NCI-H1417 (cell line): ENCODE measurements at places on chromosomes 12 and 14.

GRCh38 chr12:67469666-67470065 lies 178.9 kb upstream of the DYRK2 start:
- peak; percentile 33 for DNase-seq

- peak; percentile 5 for DNase-seq
Observed at GRCh38 chr12:130286041-130286440, 51.6 kb upstream of the PIWIL1 start.

GRCh38 chr12:105485921-105486320 lies 155.4 kb downstream of the C12orf75 start:
- DNase-seq = no peak

DNA sequence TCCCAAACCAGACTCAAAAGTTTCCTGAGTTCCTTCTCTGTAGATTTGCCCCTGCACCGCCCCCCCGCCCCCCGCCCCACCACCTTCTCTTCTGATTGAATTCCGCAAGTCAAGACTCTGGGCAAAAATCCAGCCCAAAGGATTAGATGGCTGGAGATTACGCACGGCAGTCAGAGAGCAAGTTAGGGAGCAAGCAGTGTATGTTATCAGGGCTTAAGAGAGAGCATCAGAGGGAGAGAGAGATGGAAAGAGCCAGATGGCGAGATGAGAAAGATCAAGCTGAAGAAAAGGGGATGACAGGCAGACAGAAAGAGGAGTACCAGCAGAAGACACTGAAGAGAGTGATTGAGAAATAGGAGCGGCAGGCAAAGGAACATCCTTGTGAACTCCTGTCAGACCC lies 13.9 kb upstream of the ANKRD33 start:
- no peak for DNase-seq

- no peak for DNase-seq
Observed at GRCh38 chr14:74462993-74463392, 30.1 kb downstream of the NPC2 start.

DNA sequence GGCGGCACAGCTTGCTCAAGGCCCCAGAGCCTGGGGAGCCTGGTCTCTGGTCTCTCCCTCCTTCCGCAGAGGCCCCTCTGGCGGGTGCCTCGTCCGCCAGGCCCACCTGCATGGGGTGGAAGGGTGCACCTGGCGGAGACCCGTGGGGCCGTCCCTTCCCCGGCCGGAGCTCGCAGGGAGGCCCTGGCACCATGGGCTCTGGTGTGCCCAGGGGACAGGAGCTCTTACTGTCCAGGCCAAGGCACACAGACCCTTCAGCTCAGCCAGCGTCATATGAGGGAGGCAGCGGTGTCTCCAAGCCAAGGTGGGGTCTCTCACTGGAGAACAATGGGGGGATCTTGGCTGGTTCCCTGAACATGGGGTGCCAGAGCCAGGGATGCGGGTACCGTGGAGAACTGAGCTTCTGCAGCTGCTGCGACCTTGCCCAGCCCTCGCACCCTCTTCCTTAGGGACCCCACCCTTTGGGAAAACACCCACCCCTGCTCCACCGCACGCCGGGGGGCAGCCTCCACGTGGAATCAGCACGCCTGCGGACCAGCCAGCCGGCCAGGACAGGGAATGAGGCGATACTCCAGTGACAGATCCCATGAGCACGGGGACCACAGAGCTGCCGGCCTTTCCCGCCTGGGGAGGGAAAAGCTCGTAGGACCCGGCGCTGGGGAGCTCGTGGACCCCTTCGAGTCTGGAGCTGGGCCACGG lies 25.7 kb upstream of the GALNT9 start:
- DNase-seq = no peak

GRCh38 chr12:66164349-66164821 lies 5.4 kb downstream of the TMBIM4 start:
- DNase-seq = no peak

DNA sequence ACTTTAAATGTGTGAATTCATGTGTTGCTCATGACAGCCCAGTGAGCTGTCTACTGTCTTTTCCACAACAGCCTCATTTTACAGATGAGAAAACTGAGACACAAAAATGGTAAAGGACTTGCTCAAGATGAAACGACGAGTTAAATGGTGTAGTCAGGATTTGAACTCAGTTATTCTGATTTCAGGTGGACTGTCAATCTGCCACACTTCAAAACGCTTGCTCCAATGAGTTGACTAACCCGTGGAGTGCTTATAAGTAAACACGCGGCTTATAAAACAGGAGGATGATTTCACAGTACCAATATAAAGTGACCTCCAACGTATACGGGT lies 652 bp upstream of the POLE2 start:
- no peak for DNase-seq

DNA sequence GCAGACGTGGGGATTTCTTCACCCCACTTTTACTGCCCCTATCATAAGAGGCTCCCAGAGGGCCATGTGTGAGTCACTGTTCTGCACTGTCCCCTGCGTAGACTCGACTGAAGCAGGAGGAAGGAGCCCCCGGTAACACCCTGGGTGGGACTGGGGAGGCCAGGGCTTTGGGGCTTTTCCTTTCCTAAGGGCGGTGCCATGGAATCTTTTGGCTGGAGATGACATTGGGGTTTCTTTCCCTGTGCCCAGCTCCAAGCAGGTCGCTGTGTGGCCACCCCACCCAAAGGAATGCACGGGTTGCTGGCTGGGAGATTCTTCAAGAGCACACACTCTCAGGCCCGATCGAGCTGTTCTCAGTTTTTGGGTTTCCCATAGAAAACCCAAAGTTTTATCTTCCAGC lies 62.3 kb upstream of the RIN3 start:
- no peak for DNase-seq

- no peak for DNase-seq
Observed at GRCh38 chr14:70127186-70127585, 61.6 kb downstream of the SLC8A3 start.

DNA sequence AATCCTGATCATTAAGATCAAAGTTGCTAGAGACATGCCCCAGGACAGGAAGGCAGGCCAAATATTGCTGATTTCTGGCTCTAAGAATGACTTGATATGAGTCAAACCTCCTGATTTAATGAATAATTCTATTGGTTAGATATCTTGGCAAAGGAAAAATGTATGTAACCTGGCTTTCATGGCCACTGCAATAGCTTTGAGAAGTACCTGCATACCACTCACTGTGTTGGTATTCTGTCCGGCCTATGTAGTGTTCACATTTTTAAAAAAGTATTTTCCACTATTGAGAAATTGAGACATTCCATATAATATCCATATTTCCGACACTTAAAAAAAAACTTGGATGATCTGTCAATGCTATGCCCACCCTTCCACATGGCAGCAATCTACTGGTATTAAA lies 283.1 kb upstream of the SOX5 start:
- no peak for DNase-seq

GRCh38 chr12:32104572-32105355 lies 1.9 kb upstream of the BICD1 start:
- DNase-seq = no peak

- no peak for DNase-seq
Observed at GRCh38 chr14:45786266-45786665, 533.3 kb upstream of the MIS18BP1 start.

GRCh38 chr14:41062826-41063225 lies 543.9 kb upstream of the LRFN5 start:
- no peak for DNase-seq

- no peak for DNase-seq
Observed at GRCh38 chr12:119715268-119715620, 47.3 kb downstream of the PRKAB1 start.

- DNase-seq = no peak
Observed at GRCh38 chr12:112031472-112031871, 18.2 kb downstream of the ERP29 start.

DNA sequence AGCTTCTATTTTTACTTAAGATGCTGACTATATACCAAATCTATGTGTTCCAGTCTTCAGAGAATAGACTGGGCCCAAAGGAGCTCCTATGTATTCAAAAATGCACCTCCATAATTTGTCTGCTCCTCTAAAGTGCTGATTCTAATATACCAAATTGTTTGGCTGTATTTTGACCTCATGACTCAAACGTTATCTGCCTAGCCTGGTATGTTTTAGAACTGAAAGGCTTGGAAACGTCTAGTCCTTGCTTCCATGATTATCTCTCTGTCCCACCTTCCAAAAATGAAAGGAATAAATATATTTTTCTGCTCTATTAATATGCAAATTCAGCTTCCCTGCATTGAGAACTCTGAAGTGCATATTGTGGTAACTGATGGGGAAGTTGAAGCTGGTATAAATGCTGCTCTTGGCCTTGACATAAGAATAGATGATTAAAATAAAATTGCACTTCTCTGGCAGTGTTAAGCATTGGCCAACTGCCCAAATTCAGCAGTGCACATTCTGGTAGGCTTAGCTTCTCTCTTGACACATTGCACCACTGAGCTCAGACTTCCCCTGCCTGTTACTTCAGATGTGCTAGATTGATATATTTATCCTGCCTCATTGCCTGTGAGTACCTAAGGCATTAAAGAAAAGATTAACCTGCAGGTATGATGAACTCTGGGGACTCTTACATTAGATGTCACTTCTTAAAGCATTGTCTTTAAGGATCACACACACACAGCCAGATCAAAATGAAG lies 882.3 kb downstream of the RPS29 start:
- DNase-seq = no peak

DNA sequence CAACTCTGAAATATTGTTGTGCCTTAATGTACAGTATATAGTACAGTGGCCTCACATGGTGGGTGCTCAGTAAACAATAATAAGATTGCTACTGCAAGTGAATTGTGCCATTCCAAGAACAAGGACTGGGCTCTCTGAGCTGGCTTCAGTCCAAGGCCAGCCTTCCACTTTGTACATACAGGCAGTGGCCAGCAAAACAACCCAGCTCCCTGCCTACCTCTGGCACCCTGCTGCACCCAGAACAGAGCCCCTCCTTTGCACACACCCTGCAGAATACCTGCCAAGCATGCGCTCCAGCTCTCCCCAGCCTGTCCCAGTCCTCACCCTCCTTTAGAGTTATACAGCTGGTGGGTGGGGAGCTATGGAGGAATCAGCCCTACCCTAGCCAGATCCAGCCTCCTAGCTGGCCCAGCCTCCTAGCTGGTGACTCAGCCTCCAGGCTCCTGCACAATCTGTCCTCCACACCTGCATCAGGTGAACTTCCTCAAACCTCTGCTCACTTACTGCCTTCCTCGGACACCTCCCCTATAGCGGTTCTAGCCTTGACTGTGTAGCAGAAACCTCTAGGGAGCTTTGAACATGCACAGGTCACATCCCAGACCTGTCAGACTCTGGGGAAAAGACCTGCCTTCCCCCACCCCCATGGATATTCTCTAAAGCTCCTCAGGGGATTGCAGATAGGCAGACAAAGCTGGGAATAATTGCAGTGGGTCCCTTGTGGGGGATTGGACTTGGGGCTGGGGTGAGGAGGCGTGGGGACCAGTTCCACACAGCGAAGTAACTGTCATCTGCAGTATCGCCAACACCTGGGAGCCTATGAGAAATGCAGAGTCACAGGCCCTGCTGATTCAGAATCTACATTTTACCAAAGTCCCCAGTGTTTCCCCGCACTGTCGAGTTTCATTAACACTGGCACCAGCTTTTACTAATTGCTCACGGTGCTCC lies 17.9 kb downstream of the ZDHHC22 start:
- peak; percentile 74 for DNase-seq

DNA sequence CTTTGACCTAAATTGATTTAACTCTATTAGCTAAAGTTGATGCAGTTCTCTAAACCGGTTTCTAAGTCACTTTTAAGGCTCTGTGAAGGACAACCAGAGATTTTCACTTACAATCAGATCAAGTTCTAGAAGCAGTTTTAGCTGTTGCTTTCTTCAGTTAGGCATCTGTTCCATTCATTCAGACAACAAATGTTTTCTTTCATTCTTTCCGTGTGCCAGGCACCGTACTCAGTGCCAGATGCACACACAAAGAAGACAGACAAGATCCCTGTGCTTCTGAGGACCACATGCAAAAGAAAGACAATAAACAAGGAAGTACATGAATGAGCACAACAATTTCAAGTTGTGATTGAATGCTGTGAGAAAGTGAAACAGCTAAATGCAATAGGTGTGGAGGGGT lies 11.1 kb upstream of the EGLN3 start:
- no peak for DNase-seq

DNA sequence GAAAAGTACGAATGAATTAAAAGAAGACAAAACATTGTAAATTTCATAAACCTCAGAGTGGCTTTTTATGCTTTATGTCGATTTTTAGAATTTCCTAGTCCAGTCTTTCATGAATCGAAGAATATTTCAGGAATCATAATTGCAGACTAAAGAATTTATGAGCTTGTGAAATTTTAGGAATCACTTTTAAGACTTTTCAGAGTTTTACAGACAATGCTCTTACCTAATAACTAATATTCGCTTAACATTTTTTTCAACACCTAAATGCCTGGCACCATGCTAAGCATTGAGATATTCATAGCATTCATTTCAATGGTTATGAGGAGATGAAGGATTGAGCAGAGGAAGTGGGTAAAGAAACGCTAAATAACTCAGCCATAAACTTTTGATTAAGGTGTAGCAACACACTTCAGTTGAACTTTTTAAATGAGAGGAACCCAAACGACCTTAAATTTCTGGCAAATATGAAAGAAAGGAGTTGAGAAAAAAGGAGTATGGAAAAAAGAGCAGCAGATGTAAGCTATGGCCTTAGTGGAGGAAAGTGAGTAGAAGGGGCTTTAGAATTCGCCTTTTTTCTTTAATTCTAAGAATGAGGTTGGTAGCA lies 739 bp upstream of the USP44 start:
- no peak for DNase-seq

DNA sequence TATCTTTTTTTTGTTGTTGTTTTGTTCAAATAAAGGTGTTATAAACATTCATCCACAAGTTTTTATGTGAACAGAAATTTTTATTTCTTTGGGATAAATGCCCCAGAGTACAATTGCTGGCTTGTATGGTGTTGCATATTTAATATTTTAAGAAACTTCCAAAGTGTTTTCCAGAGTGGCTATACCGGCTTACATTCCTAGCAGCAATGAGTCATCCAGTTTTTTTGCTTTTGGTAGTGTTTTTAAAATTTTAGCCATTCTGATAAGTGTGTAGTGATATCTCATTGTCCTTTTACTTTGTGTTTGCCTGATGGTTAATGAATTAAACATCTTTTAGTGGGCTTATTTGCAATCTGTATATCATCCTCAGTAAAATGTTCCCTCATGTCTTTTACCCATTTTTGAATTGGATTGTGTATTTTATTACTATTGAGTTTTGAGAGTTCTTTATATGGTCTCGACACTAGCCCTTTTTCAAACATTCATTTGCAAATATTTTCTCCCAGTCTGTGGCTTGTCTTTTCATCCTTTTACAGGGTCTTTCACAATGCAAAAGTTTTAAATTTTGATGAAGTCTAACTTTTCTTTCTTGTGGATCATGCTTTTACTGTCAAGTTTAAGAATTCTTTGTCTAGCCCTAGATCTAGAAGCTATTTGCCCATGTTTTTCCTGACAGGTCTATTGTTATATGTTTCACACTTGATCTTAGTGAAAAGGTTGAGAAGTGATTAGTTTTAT lies 29.5 kb downstream of the PPP4R4 start:
- no peak for DNase-seq

GRCh38 chr14:75138492-75138891 lies 11.6 kb upstream of the NEK9 start:
- no peak for DNase-seq
